SK-N-SH (cell line): ENCODE measurements at places on chromosomes 1 and 21. TPM values are rescaled to one million over a fixed set of nuclear protein-coding genes. Genes with fewer than 3 reads are reported as not detected.

Gene FALEC
- 0.50 and 0.72 TPM in 2 replicates for polyA plus RNA-seq

Gene DPM3
- polyA plus RNA-seq: 307 and 317 TPM in 2 replicates

Gene CKS1B
- polyA plus RNA-seq: 256 and 308 TPM in 2 replicates

Gene CTSE
- polyA plus RNA-seq: not detected in 2 replicates

Gene IPO9
- polyA plus RNA-seq: 24.5 and 30.7 TPM in 2 replicates

Gene SNX27
- 10.8 and 12.8 TPM in 2 replicates for polyA plus RNA-seq

Gene NPR1
- polyA plus RNA-seq: 0.05 and 0.12 TPM in 2 replicates

Gene COL6A1
- polyA plus RNA-seq: 37.3 and 107 TPM in 2 replicates

Gene PTPN22
- 0.12 and 0.16 TPM in 2 replicates for polyA plus RNA-seq

Gene RIMKLA
- 0.08 and 0.13 TPM in 2 replicates for polyA plus RNA-seq

Gene CCT8
- 102 and 105 TPM in 2 replicates for polyA plus RNA-seq

Gene SPATA45
- polyA plus RNA-seq: 0.24 TPM in 1 of 2 replicates, not detected in the other

Gene MFAP2
- 132 and 189 TPM in 2 replicates for polyA plus RNA-seq

Gene IQGAP3
- 14.4 and 15.6 TPM in 2 replicates for polyA plus RNA-seq

Gene HFM1
- 0.06 and 0.10 TPM in 2 replicates for polyA plus RNA-seq

Gene CD48
- polyA plus RNA-seq: not detected in 2 replicates

Gene FGR
- not detected in 2 replicates for polyA plus RNA-seq

Gene LCE3E
- not detected in 2 replicates for polyA plus RNA-seq

Gene CNR2
- not detected in 2 replicates for polyA plus RNA-seq

Gene CLDN17
- not detected in 2 replicates for polyA plus RNA-seq

Gene TMEM82
- polyA plus RNA-seq: not detected in 2 replicates

Gene NTNG1
- polyA plus RNA-seq: 0.03 and 0.13 TPM in 2 replicates

Gene LRRC3
- 1.9 and 2.3 TPM in 2 replicates for polyA plus RNA-seq

Gene SYCP1
- not detected in 2 replicates for polyA plus RNA-seq

Gene SYT2
- polyA plus RNA-seq: 0.03 and 0.05 TPM in 2 replicates

Gene SAMD11
- polyA plus RNA-seq: 2.1 and 3.7 TPM in 2 replicates

Gene PTPN14
- polyA plus RNA-seq: 12.8 and 14.3 TPM in 2 replicates

Gene YRDC
- polyA plus RNA-seq: 34.2 and 46.1 TPM in 2 replicates
